ENCODE measurements at places on chromosomes 1 and 21.

DNA sequence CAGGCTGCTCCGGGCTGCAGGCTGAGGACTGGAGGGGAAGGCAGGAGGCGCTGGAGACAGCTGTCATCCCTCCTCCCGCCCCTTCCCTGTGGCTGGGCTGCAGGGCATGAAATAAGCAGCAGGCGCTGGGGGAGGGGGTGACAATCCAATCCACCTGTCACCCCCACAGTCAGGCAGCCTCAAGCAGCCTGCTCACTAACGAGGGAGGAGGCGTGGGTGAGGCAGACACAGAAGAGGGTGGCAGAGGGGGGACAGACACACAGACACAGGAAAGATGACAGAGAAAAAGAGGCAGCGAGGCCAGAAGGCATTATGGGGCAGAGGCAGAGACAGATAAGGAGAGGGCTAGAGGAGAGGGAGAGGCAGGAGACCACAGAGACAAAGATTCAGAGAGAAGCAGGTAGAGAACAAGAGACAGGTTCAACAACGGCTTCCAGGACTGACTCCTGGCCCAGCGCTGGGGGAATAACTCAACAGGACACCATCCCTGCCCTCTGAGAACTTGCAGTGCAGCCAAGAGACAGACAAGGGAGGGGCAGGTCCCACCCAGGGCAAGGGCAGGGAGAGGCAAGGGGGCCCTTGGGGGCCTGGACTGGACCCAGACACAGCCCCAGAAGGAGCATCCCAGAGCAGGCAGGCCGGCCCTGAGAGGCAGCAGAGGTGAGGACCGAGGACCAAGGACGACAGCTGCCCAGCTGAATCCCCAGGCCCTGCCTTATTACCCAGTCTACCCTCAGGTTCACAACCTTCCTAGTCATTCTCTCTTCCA, 11.2 kb downstream of the MEF2D start:
- no peak for DNase-seq

DNA sequence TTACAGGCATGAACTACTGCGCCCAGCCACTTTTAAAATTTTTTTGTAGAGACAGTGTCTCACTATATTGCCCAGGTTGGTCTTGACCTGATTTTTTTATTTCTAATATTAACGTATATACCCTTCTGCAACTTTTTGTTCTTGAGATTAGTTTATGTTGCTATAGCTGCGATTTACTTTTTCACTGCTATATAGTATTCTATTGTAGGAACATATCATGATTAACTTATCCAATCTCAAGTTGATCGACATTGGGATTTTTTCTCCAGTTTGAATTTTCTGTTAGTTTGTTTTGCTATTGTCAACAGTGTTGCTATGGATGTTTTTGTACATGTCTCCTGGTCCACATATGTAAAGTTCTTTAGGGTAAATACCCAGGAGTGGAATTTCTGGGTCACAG, 35.4 kb downstream of the WASF2 start:
- DNase-seq, result no peak

GRCh38 chr21:41024746-41025254, 143.2 kb upstream of the BACE2 start:
- DNase-seq, result no peak

- DNase-seq, result no peak
Observed at GRCh38 chr1:103327054-103327719, 198.3 kb upstream of the RNPC3 start.

DNA sequence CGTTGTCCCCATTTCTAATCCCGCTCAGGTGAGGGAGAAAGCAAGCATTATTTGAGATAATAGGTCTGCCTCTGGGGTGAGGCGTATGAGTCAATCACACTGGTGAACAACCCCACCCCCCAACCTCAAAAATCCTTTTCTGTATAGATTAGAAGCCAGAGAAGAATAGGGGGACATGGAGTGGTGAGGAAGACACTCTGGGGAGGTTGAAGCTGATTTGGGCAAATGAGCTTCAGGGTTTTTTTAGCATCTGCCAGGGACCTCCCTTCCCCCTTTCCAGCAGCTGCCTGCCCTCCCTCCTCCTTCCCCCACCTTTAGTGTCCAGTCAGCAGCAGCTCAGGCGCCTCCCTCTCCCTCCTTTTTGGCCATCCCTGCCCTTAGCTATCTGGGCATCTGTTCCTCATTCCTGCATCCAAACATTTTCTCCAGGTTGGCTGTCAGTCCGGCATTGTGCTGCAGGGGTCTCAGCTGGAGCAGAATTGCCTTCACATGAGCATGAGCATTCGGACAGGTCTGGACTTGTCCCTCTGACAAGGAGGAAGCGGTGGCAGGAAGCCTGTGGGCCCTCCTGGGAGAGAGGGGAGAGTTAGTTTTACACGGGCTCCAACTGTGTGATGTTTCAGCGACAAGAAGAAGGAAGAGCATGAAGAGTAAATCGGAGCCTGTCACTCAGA, 30.8 kb upstream of the PTGFRN start:
- peak; percentile 5 for DNase-seq
